ENCODE measurements at places on chromosomes 11 and 22. TPM values are rescaled to one million over a fixed set of nuclear protein-coding genes. Genes with fewer than 3 reads are reported as not detected.
A peak's percentile ranks its signal among the peaks of the same experiment; 100 is the strongest.

Gene TRIM22
- total RNA-seq: 378 TPM

GRCh38 chr11:78311702-78312371 lies 105.8 kb downstream of the GAB2 start:
- H3K27ac ChIP-seq: no peak overlapping the region
- DNase-seq: no peak
- H3K4me3 ChIP-seq: no peak overlapping the region
- no peaks in the 10 kb centered on the region for H3K4me1 ChIP-seq

- no peak overlapping the region for H3K4me3 ChIP-seq
- H3K27me3 ChIP-seq: peaks cover 3% of the 10 kb centered on the region
- no peak overlapping the region for H3K27ac ChIP-seq
- H3K36me3 ChIP-seq: no peaks in the 10 kb centered on the region
These were observed 71.4 kb upstream of the SYN3 start for GRCh38 chr22:33129621-33130020.

- H3K4me3 ChIP-seq: no peak overlapping the region
- peaks cover 66% of the 10 kb centered on the region for H3K36me3 ChIP-seq
- no peak overlapping the region for H3K27ac ChIP-seq
- no peaks in the 10 kb centered on the region for H3K27me3 ChIP-seq
These were observed 32.1 kb downstream of the AMPD3 start for GRCh38 chr11:10487002-10487647.

DNA sequence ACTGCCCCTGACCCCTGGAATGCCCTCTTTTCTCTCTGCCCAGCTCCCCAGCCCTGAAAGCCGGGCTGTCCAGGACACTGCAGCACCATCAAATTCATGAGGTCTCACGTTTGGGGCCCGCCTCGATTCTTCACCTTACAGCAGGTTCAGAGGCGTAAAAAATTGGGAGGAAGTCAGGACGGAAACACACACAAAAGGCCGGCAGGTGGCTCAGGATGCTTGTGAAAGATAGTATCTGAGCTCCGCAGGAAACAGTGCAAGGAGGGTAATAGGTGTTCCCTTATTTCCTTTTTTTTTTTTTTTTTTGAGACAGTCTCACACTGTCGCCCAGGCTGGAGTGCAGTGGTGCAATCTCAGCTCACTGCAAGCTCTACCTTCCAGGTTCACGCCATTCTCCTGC lies 4.1 kb downstream of the RFPL2 start:
- H3K36me3 ChIP-seq: no peaks in the 10 kb centered on the region
- H3K4me3 ChIP-seq: no peak overlapping the region
- H3K4me1 ChIP-seq: peaks cover 39% of the 10 kb centered on the region
- DNase-seq: peak; percentile 74
- no peaks in the 10 kb centered on the region for H3K27me3 ChIP-seq

DNA sequence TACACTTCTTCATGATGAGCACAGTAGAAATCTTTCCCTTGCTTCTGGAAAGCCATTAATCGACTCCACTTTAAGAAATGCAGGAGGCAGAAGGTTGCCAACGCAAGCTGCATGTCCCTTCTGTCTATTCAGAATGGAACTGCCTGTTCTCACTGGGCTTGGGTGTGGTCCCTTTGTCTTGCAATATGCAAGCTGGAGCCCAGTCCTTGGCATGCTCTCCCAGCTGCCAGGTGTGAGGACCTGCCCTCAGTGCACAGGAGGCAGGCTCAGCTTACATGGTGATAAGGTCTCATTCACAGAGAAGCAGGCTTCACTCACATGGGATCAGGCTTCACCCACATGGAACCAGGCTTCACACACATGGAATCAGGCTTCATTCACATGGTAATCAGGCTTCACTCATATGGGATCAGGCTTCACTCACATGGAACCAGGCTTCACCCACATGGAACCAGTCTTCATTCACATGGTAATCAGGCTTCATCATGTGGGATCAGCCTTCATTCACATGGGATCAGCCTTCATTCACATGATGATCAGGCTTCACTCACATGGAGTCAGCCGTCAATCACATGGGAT lies 59.2 kb upstream of the USP47 start:
- no peak for DNase-seq
- no peaks in the 10 kb centered on the region for H3K36me3 ChIP-seq
- H3K4me1 ChIP-seq: no peaks in the 10 kb centered on the region
- H3K4me3 ChIP-seq: no peak overlapping the region
- H3K27me3 ChIP-seq: peaks cover 4% of the 10 kb centered on the region
